ENCODE measurements at places on chromosomes 7 and 10.
A peak's percentile ranks its signal among the peaks of the same experiment; 100 is the strongest.

DNA sequence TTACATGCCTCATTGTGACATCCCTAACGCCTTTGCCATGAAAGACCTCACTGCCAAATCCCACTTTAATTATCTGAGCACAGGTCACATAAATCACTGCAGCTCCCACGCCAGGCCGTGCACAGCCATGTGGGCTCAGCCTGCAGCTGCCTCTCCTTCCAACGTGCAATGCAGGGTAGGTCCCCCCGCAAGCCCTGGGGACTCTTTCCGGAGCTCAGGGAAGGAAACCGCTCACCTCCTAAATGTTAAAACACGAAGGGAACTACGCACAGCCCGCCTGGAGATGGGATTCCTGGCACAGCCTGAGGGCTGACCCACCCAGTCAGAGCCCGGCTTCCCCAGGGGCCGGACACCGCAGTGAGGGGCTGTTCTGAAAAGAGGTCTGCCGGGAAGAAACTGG lies 128.0 kb downstream of the MAD1L1 start:
- no peak for DNase-seq

GRCh38 chr7:47313564-47313963 lies 268.3 kb downstream of the TNS3 start:
- no peak for DNase-seq

DNA sequence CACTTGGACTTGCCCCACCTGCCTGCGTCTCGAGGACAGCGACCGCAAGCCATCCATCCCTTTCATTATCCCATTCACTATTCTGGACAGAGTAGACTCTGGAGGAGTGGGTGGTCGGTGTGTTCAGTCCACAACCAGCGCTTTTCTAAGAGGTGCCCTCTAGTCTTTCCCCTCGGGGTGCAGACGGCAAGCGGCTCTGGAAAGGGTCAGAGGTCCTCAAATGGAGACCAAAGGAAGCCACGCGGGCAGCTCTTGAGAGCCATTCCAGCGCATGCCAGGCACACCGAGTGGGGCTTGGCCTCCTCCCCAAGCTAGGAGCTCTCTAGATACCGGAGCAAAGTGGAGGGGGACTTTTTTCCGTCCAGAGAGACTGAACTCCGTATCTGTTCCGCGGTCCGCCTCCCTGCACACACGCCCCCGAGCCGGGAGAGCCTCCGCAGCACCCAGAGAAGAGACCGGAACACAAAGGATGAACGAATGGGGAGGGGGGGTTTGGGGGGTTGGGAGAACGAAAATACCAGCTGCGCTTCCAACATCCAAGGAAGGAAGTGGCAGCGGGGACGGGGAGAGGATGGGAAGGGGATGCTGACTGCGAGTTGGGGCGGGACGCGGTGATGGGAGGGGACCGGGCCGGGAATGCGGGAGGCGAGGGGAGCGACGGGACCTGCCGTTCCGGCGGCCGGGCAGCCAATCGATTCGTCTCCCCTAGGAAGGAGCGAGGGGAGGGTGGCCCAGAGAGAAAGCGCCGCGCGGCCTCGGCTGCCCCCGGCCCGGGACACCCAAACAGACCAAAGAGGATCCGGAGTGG lies 515 bp downstream of the GSDME start:
- peak; percentile 67 for DNase-seq

DNA sequence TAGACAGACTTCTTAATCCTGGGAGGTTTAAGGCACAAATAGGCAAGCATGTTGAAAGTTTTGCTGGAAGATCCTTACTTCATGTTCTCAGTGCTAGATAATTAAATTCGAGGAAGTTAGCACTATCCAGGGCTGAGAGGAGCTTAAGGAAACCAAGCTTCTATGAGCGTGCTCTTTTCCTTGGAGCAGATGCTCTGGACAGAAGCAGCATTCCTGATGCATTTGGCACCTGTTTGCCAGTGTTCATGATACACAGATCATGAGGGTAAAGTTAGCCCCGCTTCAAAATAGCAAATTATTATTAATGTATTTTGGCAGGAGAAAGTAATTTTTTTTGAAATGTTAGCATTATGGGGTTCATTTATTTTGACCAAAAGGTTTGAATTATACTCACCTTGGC lies 9.4 kb downstream of the HDAC9 start:
- no peak for DNase-seq

DNA sequence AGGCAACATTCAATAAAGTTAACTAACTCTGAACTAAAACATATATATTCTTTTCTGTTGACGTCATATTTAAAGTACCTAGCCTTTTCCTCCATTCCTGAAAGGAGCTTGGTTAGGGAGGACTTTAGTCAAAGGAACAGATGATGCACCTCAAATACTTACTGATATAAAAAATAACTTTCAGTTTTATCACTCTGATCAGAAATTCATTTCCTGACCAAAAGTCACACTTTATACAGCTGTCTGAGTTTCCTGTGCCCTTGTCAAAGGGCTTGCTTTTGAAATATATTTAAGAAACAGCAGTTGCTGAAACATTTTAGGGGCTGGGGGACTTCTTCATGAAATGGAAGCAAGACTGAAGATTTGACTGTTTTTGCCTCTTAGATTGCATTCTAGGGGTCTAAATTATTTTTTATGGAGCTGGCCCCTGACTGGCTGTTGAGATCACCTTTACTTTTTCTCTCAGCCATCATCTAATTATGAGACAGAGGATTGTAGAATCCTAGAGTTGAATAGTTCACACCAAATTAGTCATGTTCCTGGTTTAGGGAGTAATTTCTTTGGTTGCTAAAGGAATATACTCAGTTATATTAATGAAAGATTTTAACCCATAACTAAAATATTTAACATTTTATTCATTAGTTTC lies 46.6 kb downstream of the GLCCI1 start:
- no peak for DNase-seq

GRCh38 chr10:317271-317769 lies 182.1 kb downstream of the ZMYND11 start:
- DNase-seq, result peak; percentile 74

GRCh38 chr7:155579565-155579964 lies 33.2 kb upstream of the CNPY1 start:
- DNase-seq, result no peak

GRCh38 chr10:89973326-89973725 lies 271.9 kb downstream of the KIF20B start:
- DNase-seq, result no peak

- no peak for DNase-seq
These were observed 181.6 kb upstream of the LRGUK start for GRCh38 chr7:133945497-133945896.

DNA sequence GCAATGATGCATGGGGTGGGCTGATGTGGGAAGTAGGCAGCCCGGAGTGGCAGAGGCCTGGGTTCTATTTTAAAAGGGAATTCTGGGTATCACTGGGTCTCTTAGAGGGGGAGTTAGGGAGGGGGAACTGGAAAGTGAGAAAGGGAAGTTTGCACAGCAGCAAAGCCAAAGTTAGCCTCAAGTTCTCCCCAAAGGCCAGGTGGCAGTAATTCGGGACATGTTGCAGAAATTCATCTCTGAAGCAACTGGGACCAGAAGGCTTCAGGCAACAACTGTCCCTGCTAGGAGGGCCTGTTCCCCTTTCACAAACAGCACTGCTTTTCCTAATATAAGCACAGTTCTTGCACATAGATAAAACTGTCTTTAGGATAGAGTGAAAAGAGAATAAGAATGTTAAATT lies 67.4 kb downstream of the NOD1 start:
- no peak for DNase-seq

GRCh38 chr10:117653170-117653515 lies 110.6 kb downstream of the EMX2 start:
- DNase-seq, result peak; percentile 76

- DNase-seq, result no peak
These were observed 46.5 kb upstream of the LYZL2 start for GRCh38 chr10:30675791-30676718.

DNA sequence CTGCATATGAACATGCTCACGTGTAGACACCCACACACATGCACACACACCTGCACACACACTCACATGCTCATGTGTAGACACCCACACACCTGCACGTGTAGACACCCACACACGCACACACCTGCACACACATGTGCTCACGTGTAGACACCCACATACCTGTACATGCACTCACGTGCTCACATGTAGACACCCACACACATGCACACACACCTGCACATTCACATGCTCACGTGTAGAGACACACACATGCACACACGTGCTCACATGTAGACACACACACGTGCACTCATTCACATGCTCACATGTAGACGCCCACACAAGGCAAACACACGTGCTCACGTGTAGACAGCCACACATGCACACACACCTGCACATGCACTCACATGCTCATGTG lies 275.8 kb downstream of the PTPRN2 start:
- DNase-seq, result no peak
